ENCODE measurements at places on chromosomes 4 and X.

DNA sequence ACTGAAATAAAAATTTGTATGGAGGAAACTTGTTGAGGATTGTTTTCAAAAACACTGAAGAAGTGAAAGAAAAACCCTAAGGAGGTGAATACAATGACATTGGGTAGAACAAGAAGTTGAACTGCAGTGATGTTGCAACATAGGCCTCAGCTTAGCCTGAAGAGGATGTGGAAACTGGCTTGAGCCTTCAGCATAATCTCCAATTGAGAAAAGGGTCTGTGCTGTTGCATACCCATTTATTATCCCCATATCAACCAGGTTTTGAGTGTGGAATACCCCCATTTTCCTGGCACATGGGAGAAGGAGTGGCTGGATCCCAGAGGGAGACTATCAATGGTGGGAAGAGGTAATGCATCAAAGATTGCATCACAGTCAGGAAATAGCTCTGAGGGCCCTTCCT, 695.0 kb upstream of the HS3ST1 start:
- DNase-seq, result no peak

GRCh38 chrX:101191217-101191750, 28.3 kb upstream of the DRP2 start:
- no peak for DNase-seq

DNA sequence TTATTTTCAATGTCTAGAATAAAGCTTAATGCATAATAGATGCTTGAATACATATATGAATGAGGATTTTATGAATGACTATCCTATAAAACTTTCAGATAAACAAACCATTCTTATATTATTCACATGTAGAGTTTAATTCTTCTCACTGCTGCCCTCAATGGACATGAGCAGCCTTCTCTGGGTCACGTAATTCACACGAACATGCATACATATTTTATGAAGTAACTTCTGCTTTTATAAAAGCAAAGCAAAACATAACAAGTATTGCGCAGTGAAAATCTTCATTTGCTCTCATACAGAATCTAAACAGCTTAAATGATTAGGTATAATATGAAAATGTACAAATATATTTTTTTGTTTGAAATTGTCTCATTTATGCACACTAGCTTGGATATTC, 116.7 kb downstream of the TMA16 start:
- DNase-seq, result no peak

- peak; percentile 85 for DNase-seq
Measured at GRCh38 chrX:107673933-107674479, 45.7 kb downstream of the PRPS1 start.

DNA sequence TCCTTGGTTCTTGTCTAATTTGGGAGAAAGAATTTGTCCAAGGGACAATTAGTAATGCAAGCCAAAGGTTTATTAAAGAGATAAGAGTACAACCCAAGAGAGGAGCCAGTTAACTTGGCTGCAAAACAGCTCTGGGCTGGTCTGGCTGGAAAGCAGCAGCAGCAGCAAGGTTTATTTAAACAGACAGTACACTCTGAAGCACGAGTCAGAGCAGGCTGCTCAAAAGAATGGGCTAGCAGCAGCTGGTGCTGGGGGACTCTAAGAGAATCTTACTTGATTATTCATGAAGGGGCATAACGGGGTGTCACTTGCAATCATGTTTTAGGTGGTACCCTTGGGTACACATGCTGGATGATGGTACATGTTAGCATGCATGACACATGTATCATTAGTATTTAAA, 17.1 kb upstream of the CT47C1 start:
- no peak for DNase-seq

DNA sequence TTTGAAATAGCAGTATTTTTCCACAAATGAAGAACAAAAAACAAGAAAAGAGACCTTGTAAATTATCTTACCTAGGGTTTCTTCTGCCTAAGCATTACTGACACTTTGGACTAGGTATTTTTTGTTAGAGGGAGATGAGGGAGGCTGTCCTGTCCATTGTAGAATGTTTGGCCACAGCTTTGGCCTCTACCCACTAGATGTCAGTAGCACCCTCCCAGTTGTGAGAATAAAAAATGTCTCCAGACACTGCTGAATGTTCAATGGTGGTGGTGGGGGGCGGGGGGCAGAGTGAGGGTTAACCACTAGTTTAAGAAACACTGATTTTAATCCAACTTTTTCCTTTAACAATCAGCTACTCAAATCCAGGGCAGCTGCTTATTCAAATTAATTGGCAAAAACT, 25.8 kb downstream of the OTUD4 start:
- DNase-seq, result no peak

DNA sequence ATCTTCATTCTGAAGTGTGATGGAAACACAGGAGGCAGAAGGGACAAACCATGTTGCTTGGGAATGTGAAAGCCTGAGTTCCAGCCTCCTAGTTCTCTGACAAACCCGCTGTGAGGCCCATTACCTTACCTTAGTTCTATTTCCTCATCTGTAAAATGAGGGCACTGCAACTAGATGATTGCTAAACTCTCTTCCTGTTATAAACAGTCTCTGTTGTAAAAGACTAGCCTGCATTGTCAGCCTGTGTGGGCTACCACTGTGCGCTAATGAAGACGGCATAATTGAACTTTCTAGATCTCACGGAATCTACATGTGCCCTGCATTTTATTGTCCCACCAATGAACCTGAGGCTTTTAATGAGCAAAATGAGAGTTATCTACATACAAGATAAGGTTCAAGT, 147.2 kb downstream of the AFF2 start:
- no peak for DNase-seq

DNA sequence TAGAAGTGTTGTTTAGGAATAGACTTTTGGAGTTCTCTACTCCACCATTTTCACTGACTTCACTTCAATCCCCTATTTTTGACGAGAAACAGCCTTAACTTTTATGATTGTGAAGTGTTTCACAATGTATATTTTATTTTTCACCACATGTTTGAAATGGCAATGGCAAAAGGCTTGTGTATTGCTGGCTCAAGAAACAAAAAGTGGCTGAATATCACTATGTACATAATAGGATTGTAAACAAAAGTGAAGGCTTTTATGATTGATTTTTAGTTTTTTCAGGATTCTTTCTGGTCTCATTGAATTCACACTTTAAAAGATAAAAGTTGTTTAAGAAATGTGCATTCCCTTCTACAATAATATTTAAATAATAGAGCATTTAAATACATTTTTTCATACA, 18.2 kb downstream of the MAGEB5 start:
- DNase-seq, result no peak

DNA sequence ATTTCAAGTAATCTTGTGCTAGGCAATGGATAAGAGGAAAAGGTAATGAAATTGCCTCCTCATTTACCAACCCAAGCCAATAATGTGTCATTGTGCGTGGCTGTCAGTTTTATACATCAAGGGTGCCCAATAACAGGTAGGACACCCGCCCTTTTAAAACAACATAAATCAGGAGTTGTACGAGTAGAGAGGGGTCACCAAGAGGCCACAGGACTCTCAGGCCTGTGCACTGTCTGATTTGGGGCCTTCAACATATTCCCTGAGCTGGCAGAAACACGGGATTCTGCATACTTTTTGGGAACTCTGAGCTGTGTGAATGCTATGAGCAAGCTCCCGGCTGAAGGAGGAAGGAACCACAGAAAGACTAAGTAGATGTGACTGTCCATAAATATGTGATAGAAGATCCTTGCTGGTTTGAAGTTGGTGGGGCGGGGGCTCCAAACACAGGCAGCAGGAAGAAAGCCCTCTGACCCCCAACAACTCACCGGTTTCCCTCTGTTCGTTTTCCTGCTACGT, 82.7 kb upstream of the MAML3 start:
- no peak for DNase-seq

DNA sequence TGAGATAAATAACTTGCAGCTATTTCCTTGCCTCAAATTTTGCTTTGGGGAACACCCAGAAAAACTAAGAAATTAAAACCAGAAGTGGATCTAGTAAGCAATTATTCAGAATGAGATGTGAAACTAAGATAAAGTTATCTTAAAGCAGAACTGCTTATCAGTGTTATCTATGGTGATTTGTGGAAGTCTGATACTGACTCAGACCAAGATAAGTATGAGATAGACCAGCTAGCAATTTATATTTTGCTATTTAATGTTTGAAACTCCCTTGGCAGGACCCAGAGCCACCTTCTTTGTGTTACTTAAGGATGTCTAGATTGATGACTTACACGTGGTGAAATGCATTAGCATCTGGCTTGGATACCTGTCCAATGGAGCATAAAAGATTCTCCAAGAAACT, 368.1 kb downstream of the EPHA5 start:
- no peak for DNase-seq

All from activated T-cell treated with anti-CD3 and anti-CD28 coated beads, Interleukin-2, amount 50 U/mL, for 24 hours (primary cell).